ENCODE measurements at places on chromosomes 1 and 21.

DNA sequence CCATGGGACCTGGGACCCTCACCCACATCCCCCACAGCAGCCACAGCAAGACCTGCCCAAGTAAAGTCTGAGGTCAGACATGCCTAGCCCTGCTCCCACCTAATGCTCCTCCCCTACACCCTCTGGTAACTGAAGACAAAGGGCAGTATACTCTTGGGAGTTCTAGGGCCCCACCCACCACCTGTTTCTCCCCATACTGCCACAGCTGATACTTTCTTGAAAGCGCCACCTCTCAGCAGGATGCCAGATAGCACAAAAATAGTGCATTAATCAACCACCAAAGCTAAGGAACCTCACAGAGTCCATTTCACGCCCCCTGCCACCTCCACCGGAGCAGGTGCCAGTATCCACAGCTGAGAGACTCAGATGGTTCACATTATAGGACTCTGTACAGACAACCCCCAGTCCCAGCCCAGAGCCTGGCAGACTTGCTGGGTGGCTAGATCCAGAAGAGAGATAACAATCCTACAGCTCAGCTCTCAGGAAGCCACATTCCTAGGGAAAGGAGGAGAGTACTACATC is 238.1 kb downstream of the LRRC40 start:
- peak; percentile 57 for DNase-seq

- DNase-seq: no peak
These were observed 49.3 kb downstream of the GNB1 start for GRCh38 chr1:1841575-1841995.

DNA sequence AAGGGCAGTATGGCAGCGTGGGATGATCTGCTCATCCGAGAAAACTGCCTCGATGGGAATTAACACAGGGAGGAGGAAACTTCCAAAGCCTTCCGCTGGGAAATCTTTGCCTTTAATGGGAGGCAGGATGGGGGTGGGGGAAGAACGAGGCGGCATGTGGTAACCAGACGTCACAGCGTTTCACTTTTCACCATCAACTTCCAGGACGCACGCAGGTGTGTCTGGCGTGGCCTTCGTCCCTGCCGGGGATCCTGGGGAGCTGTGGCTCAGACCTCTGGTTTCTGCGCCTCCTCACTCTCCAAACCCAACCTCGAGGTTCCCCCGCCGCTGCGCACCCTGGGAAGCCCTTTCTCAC is 282 bp downstream of the RSPH1 start:
- DNase-seq: peak; percentile 69

DNA sequence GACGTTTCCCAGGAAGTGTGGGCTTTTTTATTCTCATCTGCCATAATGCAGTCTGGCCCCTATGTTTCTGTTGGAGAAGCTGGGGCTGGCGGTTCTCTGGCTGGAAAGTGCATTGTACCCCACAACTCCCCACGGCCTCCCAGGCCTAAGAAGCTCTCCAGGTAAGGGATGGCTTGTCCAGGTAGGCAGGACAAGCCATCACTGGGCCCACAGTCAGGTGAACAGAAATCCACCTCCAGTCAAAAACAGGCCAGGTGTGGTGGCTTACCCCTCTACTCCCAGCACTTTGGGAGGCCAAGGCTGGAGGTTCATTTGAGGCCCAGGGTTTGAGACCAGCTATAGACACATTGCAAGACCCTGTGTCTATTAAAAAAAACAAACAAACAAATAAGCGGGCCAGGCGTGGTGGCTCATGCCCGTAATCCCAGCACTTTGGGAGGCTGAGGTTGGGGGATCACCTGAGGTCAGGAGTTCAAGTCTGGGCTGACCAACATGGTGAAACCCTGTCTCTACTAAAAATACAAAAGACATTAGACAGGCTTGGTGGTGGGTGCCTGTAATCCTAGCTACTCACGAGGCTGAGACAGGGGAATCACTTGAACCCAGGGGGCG is 3.1 kb upstream of the WNT9A start:
- no peak for DNase-seq

GRCh38 chr1:232893481-232894313 is 56.7 kb upstream of the NTPCR start:
- DNase-seq: no peak

DNA sequence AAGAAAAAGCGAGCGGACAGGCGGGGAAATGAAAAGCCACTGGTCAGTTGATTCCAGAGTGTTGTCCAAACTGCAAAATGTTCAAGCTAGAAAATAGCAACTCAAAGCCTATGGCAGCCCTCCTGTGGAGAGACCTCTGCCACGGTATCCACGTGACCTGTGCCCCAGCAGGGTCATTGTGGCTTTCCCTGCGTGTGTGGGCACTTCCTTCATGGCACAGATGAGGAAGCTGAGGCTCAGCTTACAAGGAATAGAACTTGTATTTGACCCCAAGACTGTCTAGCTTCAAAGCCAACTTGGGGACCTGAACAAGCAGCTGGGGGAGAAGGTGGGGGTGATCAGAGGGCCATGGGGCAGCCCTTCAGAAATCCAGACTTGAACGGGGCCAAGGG is 15.6 kb upstream of the PLEKHG5 start:
- DNase-seq: no peak

DNA sequence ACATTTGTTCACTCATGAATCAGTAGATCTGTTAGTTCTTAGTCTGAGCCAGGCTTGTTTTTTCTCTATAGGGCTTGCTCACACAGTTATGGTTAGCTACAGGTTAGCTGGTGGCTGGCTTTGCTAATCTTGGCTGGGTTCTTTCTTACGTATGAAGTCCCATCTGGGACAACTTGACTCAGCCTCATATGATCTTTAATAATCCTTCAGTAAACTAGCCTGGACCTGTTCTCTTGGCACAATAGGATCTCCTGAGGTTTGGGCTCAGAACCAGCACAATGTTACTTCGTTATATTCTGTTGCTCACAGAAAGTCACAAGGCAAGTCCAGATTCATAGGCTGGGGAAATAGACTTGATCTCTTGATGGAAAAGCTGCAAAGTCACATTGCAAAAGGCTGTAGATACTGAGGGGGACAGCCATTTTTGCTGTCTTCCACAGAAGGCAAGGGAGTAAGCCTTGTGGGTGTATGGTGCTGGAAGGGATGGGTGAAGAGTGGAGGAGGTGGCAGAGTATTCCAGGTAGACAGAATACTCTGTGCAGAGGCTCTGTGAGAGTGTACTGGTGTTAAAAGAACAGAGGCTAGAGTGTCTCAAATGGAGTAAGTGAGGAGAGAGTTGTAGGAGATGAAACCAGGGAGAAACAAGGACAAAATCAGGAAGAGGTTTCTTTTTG is 24.4 kb downstream of the EFCAB7 start:
- no peak for DNase-seq

Data from NCI-H82 (cell line).